ENCODE measurements at places on chromosomes 2 and 18.

DNA sequence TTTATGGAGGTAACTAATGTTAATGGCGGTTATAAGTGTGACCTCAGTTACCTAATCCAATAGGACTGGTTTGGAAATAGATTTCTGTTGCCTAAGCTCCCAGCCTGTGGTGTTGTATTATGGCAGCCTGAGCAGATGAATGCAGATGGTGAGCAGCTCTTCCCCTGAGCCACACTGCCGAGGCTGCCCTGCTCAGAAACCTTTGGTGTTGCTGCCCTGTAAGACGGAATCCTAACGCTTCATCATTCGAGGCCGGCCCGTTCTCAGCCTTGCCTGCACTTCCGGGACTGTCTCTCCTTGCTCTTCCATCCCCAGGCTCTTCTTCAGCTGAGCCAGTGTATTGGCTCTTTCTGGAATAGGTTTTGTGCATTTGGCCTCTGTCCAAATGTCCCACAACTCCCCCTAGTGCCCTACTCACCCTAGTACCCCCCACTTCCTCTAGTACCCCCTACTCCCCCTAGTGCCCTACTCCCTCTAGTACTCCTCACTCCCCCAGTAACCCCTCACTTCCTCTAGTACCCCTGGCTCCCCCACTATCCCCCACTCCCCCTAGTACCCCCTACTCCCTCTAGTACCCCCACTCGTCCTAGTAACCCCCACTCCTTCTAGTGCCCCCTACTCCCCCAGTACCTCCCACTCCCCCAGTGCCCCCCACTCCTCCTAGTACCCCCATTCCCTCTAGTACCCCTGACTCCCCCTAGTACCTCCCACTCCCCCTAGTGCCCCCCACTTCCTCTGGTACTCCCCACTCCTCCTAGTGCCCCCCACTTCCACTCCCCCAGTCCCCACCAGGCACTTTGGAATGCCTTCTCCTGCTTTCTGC, 106.0 kb upstream of the TAF1B start:
- no peak overlapping the region for H3K4me3 ChIP-seq
- peaks cover 11% of the 10 kb centered on the region for H3K4me1 ChIP-seq

- peaks cover 6% of the 10 kb centered on the region for H3K27me3 ChIP-seq
- DNase-seq, result no peak
- no peak overlapping the region for H3K4me3 ChIP-seq
- H3K27ac ChIP-seq, result no peak overlapping the region
- no peaks in the 10 kb centered on the region for H3K36me3 ChIP-seq
These were observed 99.3 kb downstream of the C1QL2 start for GRCh38 chr2:119059287-119059686.

GRCh38 chr2:48927355-48927754, 171.8 kb upstream of the LHCGR start:
- DNase-seq, result no peak
- no peak overlapping the region for H3K27ac ChIP-seq
- H3K4me1 ChIP-seq, result no peaks in the 10 kb centered on the region
- H3K4me3 ChIP-seq, result no peak overlapping the region
- no peaks in the 10 kb centered on the region for H3K36me3 ChIP-seq
- H3K27me3 ChIP-seq, result no peaks in the 10 kb centered on the region

GRCh38 chr2:64019975-64020528, 824 bp upstream of the VPS54 start:
- H3K27me3 ChIP-seq, result no peaks in the 10 kb centered on the region
- no peak overlapping the region for H3K4me3 ChIP-seq
- no peaks in the 10 kb centered on the region for H3K36me3 ChIP-seq
- peaks cover 6% of the 10 kb centered on the region for H3K4me1 ChIP-seq
- DNase-seq, result peak; percentile 25

- DNase-seq, result no peak
- H3K4me3 ChIP-seq, result no peak overlapping the region
- no peaks in the 10 kb centered on the region for H3K4me1 ChIP-seq
- no peaks in the 10 kb centered on the region for H3K27me3 ChIP-seq
- no peak overlapping the region for H3K27ac ChIP-seq
These were observed 112.5 kb upstream of the SLC38A11 start for GRCh38 chr2:165067643-165068486.

DNA sequence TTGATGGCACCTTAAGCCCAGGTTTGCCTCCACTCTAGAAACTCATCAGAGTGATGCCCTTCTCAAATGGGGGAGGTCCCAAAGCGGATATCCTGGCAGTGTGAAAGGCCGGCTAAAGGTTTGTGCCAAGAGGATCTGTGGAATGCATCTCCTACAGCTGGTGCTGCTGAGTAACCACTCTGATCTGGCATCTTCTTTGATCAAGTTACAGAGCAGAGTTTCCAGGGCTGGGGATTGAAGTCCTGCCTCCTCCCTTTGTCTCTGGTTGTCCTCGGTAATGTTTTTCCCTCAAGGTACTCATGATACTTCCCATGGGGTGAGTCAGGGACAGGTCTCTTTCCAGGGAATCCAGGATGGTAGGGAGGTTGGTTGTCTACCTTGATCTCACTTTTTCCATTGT, 24.6 kb downstream of the PRKRA start:
- H3K36me3 ChIP-seq, result peaks cover 13% of the 10 kb centered on the region
- no peak overlapping the region for H3K27ac ChIP-seq
- no peak for DNase-seq
- no peaks in the 10 kb centered on the region for H3K4me1 ChIP-seq
- no peak overlapping the region for H3K4me3 ChIP-seq

- H3K4me1 ChIP-seq, result no peaks in the 10 kb centered on the region
- DNase-seq, result no peak
- H3K4me3 ChIP-seq, result no peak overlapping the region
- no peak overlapping the region for H3K27ac ChIP-seq
These were observed 73.4 kb upstream of the ODC1 start for GRCh38 chr2:10521356-10522169.

DNA sequence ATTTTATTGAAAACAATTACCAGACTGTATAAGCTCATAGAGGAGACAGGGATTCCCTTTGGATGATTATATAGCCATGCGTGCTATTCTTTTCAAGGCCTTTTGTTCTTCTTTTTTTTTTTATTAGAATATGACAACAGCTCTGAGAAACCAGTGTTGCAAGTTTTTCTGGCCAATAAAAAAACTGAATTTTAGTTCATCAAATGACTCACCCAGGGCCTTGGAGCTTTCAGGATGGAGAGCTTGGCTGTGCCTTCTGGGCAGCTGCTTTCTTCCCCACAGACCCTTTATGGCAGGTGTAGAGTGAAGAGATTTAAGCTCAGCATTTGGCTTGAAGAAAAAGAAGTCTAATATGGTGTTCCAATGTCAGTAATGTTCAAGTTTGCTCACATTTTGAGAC, 497.9 kb upstream of the FANCL start:
- no peaks in the 10 kb centered on the region for H3K4me1 ChIP-seq
- DNase-seq, result no peak

DNA sequence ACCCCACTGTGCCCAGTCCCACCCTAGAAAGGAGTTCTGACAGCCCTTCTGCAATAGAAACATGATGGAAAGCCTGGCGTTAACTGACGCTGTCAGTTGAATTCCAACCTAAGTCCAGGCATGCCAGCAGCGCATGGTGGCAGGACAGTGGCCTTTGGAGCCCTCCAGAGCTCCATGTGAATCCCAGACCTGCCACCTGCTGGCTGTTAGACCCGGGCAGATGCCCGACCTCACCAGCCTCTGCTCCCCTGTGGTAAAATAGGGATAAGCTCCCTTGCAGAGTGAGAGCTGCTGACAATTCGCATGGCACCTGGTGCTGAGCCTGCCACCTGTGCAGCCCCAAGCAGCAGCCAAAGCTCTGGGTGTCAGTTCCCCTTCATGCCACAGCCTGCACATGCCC, 138.6 kb downstream of the LOXHD1 start:
- DNase-seq, result no peak
- H3K27me3 ChIP-seq, result no peaks in the 10 kb centered on the region
- H3K27ac ChIP-seq, result no peak overlapping the region
- no peaks in the 10 kb centered on the region for H3K36me3 ChIP-seq
- H3K4me3 ChIP-seq, result no peak overlapping the region

DNA sequence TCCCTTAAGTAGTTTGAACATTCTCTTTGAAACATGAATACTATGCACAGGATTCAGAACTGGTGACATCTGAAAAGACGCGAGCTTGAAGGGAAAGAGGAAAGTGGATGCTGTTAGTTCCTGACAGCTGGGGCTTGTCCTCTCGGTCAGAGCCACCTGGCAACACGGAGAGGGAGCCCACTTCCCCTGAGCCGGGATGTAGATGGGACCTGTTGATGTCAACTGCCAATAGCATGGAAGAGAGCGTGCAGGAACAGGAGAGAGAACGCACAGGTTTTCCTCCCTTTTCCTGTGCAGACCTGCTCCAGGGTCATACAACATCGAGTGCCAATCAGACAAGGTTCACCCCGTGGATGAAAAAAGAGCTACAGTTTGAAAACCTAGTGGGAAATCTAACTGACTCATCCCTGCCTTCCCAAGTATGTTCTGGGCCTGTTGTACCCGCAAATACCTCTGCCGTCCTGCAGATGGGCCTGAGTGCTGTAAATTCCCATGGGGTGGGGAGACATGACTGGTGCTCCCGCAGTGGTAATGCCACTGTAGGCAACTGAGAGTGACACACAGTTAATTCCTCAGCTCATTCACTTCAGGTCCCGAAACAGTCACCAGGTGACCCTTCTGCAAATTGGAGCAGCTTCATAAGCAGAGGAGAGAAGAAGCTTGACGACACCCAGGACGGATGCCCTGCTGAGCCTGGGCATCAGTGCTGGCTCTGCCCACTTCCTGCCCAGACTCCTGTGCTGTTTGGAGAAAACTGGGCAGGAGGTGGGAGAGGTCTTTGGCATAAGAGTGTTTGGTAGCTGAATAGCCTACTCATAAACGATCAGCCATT, 13.9 kb upstream of the MBP start:
- no peak overlapping the region for H3K4me3 ChIP-seq
- no peaks in the 10 kb centered on the region for H3K27me3 ChIP-seq
- no peaks in the 10 kb centered on the region for H3K36me3 ChIP-seq

GRCh38 chr2:240172071-240172895, 31.8 kb upstream of the OTOS start:
- no peaks in the 10 kb centered on the region for H3K36me3 ChIP-seq
- H3K27me3 ChIP-seq, result no peaks in the 10 kb centered on the region
- H3K4me3 ChIP-seq, result no peak overlapping the region
- H3K27ac ChIP-seq, result no peak overlapping the region
- H3K4me1 ChIP-seq, result no peaks in the 10 kb centered on the region
- DNase-seq, result no peak

GRCh38 chr18:51543658-51544155, 346.2 kb upstream of the MEX3C start:
- DNase-seq, result no peak
- no peaks in the 10 kb centered on the region for H3K36me3 ChIP-seq
- H3K27ac ChIP-seq, result no peak overlapping the region
- no peaks in the 10 kb centered on the region for H3K27me3 ChIP-seq
- H3K4me1 ChIP-seq, result no peaks in the 10 kb centered on the region

DNA sequence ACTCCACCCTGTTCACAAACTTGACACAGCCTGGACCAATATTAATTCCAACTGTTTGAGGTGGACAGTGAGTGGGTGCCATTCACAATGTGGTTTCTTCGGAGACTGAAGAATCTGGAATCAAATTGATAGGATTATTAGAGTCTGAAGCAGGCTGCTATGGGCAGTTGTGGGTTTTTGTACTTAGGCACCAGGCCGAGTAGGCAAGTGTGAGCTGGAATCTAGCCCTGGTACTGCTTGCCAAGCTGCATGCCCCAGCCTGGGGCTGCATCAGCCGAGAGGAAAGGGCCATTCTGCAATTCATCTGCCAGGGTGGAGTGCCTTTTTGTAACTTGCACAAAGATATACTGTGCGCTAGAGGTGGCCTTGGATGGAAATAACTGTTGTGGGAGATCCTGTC, 654.7 kb upstream of the FANCL start:
- H3K36me3 ChIP-seq, result no peaks in the 10 kb centered on the region
- H3K4me3 ChIP-seq, result no peak overlapping the region
- DNase-seq, result no peak
- H3K27me3 ChIP-seq, result no peaks in the 10 kb centered on the region
- no peaks in the 10 kb centered on the region for H3K4me1 ChIP-seq

DNA sequence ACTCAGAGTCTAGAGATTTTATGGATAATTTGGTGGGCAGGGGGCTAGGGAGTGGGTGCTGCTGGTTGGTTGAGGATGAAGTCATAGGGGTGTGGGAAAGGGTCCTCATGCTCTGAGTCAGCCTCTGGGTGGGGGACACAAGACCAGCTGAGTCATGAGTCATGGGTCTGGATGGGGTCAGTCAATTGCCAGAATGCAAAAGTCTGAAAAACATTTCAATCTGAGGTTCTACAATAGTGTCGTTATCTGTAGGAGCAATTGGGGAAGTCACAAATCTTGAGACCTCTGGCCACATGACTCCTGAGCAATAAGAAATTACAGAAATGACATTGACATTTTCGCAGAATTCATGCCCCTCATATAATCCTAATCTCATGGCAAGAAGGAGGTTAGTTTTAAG, 15.1 kb downstream of the NMS start:
- H3K27ac ChIP-seq, result no peak overlapping the region
- H3K36me3 ChIP-seq, result no peaks in the 10 kb centered on the region
- H3K4me3 ChIP-seq, result no peak overlapping the region
- no peaks in the 10 kb centered on the region for H3K27me3 ChIP-seq
- no peaks in the 10 kb centered on the region for H3K4me1 ChIP-seq

GRCh38 chr2:178804791-178805190, 2.4 kb downstream of the TTN start:
- H3K4me1 ChIP-seq, result no peaks in the 10 kb centered on the region
- peaks cover 4% of the 10 kb centered on the region for H3K36me3 ChIP-seq
- H3K4me3 ChIP-seq, result no peak overlapping the region
- DNase-seq, result no peak
- no peak overlapping the region for H3K27ac ChIP-seq

- DNase-seq, result no peak
- H3K36me3 ChIP-seq, result no peaks in the 10 kb centered on the region
- peaks cover 7% of the 10 kb centered on the region for H3K27me3 ChIP-seq
- no peak overlapping the region for H3K27ac ChIP-seq
- H3K4me1 ChIP-seq, result no peaks in the 10 kb centered on the region
- H3K4me3 ChIP-seq, result no peak overlapping the region
These were observed 181.5 kb downstream of the KLHL29 start for GRCh38 chr2:23566241-23567142.

DNA sequence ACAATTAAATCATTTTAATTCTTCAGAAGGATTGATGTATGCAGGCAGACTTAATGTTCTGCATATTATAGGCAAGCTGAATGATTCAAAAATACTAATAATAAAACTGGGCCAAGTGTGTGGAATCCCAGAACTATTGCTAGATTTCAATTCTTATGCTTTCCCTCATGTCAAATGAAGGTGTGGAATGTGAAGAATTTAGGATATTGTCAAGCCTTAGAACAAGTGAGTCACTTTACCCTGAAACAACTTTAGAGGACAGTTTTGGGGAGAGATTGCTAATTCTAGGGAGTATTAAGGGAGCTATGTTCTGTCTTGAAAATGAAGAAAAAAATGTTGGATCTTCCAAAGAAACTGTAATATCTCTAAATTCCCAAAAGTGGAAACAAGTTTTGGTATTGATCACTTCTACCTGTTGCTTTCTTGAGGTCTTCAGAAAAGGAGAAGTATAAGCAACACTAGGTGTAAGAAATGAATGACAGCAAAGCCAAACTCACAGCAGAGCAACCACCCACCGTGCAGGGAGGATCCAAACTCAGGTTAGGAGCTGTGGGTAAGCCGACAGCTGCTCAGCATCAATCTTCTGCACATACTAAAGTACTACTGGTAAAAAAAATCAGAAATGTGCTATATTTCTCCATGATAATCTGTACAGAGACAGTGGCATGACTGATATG, 818.1 kb downstream of the SLC4A3 start:
- H3K4me3 ChIP-seq, result no peak overlapping the region
- no peaks in the 10 kb centered on the region for H3K27me3 ChIP-seq
- no peak overlapping the region for H3K27ac ChIP-seq
- no peaks in the 10 kb centered on the region for H3K4me1 ChIP-seq

All from T-cell (primary cell).